ENCODE measurements at places on chromosomes 5 and 9.

DNA sequence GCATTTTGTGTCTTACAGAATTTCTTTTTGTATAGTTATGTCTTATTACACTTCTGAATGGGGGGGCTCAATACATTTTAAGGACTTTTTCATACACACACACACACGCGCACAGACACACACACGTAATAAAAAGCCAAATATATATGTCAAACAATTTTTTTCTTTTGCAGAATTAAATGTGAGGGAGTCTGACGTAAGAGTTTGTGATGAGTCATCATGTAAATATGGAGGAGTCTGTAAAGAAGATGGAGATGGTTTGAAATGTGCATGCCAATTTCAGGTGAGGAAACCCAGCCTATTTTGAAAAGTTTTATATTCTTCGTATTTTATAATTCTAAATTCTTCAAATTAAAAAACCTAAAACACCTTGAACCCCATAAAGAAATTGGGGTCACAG is 25.6 kb downstream of the TMEFF1 start:
- DNase-seq = no peak

DNA sequence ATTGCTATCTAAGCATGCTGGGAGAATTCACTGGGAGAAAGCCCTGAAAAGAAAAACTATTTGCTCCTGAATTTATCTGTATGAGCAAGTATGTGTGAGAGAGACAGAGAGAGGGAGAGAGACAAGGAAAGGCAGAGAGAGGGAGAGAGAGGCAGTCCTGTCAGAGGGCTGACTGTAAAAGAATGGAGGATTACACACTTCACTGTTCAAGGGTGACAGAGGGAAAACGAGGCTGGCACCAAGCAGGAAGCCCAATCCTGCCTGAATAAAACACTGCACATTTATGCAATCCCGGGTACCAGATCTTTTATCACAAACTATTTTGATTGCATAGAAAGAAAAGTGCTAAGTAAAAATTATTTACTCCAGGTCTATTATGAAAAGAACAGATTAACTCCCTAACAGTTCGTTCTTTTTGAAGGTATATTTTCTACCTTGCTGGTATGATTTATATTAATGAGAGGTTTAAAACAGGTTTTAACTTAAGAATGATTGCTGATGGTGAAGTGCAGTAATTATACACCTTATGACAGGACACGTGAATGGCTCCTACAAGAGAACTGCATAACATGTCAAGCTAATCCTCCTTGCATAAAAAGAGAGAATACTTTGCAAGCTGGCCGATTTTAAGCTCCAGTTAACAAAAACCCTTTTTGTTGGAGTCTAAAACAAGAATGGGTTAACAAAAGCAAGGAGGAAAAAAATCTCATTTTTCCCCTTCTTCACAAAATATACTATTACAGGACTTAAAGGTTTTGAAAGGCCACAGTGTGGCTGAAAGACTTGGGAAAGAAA is 82.5 kb downstream of the NFIB start:
- no peak for DNase-seq

GRCh38 chr9:110742741-110743371 is 74.3 kb downstream of the MUSK start:
- DNase-seq = no peak

GRCh38 chr9:5920860-5921328 is 30.2 kb downstream of the MLANA start:
- no peak for DNase-seq

DNA sequence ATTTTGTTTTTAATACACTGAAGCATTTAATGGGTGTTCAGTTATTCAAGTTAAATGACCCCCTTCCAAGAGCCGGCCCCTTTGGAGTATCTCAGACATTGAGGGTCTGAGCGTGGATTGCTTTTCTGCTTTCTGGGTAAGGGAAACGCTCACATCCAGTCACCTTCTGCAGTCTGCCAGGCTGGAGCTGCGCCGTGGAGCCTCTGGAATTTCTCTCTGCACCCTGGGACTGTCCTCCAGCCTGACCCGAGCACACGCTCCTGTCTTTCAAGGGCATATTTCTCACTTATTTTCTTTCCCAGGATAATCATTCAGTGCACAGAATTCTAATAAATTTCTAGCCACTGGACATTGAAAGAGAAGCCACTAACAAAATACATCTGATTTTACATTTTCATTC is 13.4 kb downstream of the FAM240B start:
- DNase-seq = no peak

- no peak for DNase-seq
Measured at GRCh38 chr5:41841325-41841724, 28.9 kb downstream of the OXCT1 start.

GRCh38 chr5:38446029-38446522 is 110.4 kb downstream of the LIFR start:
- no peak for DNase-seq

DNA sequence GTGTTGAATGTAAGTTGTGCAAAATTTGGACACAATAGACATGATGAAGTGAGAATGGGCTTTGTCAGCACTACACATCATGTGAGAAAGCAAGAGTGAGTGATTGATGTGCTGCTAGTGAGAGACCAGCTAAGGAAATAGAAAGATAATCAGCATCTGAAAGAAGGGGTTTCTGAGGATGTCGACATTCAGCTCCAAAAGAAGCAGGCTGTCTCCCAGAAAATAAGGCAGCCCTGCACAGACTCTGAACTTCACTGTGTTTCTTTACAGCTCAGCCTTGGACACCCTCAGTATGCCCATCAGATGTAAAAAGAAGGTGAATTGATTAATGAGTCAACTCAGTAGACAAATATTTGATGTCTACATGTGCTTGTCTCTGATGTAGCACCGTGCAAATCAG is 80.8 kb upstream of the ADCY2 start:
- DNase-seq = no peak

DNA sequence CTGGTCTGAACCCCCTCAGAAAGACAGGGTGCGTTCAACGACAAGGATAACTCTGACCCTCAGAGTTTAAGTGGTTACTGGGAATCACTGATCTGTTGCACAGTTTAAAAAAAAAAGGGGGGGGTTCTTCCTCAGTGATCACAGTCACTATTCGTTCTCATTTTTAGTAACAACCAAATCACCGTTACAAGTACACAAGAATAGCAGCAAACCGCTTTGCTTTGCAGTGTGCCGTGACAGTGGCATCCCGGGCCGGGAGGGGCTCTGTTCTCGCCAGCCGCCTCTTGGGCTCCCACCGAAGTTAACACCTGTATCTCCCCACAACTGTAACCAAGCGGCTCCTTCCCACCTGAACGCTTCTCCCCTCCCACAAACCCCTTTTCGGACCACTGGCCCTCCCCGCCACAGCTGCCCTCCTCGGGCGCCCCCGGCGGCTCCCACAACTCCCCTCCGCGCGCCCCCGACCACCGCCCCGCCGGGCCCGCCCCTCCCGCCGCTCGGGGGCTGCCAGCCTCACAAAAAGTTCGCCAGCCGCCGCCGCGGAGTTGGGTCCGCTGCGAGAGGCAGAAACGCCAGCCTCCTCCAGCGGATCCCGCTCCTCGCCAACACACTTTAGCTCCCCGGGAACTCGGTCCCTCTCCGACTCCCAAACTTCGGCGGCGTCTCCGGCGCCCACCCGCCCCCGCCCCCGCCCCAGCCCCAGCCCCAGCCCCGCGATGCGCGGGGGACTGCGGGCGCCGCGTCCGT is 1.2 kb downstream of the SSBP2 start:
- DNase-seq = no peak

GRCh38 chr9:30982301-30982700 is 1402.1 kb upstream of the ACO1 start:
- DNase-seq = no peak

DNA sequence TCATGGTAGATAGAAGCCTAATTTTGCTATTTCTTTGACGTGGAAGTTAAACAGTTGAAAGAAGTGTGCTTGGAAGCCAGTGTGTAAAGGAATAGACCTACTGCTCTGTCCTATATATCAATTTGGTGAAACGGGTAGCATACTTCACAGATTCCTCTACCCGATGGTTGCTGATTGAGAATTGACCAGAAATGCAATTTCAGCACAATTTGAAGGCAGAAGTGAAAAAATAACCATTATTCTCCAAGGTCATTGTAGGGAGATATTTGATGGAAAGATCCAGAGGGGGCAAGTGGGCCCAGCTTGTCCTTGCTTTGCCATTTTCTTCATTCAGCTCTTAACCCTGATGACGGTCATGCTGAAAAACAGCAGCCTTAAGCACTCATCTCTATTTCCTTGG is 15.3 kb downstream of the CDH12 start:
- no peak for DNase-seq

- DNase-seq = no peak
Measured at GRCh38 chr5:160556846-160557245, 135.2 kb downstream of the PTTG1 start.

DNA sequence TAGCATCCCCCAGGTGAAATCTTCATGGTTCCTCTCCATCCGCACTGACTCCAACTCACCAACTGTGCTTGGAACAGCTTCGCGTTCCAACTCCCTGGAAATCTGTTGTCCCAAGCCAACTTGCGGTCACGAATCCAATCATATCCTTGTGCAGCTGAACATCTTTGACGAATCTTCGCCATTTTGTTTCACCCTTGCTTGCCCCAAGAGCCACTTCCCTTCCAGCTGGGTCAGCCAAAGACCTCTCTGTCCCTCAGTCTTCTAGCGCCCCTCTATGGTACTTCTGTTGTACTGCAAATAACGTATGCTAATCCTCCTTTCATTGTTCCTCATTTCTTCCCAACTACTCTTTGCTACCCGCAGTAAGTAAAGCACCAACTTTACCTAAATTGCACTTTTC is 61.0 kb upstream of the TARS1 start:
- DNase-seq = no peak

DNA sequence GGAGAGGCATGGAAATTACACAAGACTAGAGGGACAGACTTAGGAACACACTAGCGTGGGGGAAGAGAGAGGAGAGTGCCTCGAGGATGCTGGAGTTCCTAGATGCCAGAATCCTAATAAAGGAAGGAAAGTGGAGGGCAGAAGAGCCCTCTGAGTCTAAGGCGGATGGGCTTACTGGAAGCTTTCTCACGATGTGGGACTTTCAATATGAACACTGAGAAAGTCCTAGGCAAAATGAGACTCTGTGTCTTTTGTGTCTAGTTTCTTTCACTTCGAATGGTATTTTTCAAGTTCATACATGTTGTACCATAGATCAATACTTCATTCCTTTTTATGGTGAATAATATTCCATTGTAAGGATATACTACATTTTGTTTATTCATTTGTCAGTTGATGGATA is 239.4 kb downstream of the NSG2 start:
- DNase-seq = no peak

DNA sequence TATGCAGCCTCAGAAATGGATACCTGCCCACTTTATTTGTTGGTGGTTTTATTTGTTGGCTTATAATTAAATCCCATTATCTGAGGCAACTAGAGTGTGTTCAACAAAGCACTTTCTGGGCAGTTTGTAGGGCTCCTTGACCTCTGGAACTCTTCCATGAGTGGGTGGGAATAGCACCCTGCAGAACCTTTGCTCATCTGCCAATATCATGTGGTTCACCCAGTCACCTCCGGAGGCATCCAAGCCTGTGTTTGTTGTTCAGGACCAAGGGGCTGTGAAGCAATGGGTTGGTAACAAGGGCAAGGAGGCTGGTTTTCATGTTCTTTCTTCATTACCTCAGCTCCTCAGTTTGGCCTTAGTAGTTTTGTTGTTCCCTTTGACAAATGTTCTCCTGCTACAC is 314.0 kb downstream of the NDUFS4 start:
- DNase-seq = no peak

- DNase-seq = no peak
Measured at GRCh38 chr5:78289911-78290310, 4.6 kb downstream of the AP3B1 start.

DNA sequence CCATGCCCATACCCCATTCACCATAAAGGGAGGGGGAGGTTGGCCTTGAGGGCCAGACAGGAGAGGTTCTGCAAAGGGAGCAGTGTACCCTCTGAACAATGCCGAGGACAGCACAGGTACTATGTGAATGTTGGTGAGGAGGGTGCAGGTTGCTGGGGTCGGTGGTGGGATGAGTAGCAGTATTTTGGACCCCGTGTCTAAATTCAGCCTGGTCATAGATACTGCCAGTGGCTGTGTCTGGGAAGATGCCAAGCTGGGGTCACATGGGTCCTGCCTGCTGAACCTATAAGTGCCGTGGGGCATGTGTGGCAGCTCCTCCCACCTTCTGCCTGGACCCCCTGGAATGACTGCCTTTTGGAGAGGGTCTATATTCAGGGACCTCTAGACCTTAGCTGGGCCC is 11.4 kb upstream of the SPINK4 start:
- DNase-seq = no peak

GRCh38 chr5:127810707-127811490 is 107.7 kb downstream of the CCDC192 start:
- no peak for DNase-seq

DNA sequence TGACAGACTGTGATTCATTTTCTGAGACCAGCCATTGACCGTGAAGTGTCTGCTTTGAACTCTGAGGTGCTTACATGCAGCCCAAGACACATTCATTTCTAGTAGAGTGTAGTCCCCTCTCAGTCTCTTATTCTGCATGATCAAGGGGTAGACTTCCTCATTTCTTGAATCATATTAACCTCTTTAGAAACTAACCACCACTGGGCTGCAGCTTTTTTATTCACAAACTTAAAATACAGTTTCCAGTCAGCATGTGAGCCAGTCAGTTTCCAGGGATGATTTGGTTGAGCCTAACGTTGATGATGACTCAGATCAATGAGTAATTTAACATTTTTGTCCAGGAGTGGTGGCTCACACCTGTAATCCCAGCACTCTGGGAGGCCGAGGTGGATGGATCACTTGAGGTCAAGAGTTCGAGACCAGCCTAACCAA is 59.2 kb downstream of the OTULIN start:
- DNase-seq = no peak

DNA sequence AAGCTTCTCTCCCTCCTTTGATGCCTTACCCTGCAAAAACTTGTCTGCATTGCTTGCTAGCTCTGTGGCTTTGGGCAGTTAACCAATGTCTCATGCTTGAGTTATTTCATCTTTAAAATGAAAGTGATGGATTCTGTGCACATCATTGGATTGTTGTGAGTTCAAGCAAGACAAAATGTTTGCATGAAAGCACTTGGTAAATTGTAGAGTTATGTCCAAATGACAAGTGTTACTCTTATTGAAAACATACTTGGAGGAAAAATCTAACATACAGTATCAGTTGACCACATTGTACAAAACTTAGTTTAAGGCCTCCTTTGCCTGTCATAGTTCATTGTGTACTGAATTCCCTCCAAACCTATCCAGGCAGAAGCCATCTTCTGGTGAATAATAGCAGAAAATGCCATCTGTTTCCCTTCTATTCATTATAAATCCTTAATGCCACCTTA is 30.0 kb downstream of the TGFBR1 start:
- DNase-seq = no peak

Data from NCI-H1417 treated with DMSO at 0.1 percent for 48 hours (cell line).